ENCODE measurements at places on chromosomes 13 and 19.
A peak's percentile ranks its signal among the peaks of the same experiment; 100 is the strongest.

GRCh38 chr13:32423592-32423991 lies 4.3 kb downstream of the N4BP2L1 start:
- no peak for DNase-seq

DNA sequence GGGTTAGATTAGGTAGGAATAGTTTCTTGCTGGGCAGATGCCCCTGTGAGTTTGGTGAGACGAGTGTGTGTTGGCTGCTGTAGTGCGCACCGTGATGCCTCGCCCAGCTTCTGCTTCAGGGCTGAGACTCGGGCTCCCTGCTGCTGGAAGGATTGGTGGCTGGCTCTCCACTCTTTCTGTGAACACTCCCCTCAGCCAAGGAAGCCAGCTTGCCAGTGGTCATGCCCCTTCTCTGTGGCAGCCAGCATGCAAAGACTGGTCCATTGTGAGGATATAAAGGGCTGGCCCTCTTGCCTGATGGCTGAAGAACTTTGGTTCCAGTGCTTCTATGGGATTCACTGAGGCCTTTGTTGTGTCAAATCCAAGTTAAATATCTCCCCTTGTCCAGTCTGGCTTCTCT lies 2.9 kb upstream of the HTR2A start:
- no peak for DNase-seq

DNA sequence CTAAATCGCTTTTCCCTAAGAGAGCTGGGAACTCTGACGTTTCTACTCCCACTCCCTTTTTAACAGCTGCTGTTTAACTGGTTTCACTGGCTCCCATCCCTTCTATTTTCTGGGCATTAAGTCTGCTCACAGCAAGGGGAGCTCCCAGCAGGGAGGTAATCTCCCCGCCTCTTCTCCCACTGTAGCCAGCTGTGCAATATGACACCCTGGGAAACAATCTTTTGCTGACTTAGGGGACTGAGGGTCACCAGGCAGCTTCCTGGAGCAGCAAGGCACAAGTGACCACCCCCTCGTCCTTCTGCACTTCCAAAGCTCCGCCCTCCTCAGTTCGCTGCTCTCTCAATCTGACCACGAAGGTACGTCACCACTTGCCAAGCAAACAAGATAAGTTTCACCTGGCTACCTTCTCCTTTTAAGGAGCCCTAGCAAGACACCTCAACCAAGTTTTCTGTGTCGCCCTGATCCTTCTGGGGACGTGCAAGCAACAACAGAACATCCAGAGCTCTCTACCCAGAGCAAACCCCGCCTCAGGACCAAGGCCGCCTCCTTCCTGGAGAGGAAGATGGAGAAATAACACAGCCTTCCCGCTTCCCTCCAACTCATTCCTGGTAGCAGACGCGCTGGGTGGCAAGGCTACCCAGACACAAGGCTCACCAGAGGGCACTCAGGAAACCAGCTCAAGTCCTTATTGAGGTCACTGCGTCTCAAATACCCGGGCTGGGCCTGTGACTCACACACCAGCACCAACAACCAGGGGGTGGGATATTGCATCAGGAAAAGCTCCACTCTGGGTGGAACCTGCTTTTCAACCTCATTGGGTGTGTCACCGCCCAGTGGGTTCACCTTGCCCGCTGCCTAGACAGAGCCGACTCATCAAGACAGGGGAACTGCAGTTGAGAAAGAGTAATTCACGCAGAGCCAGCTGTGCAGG lies 92.4 kb downstream of the STK24 start:
- DNase-seq, result peak; percentile 87

DNA sequence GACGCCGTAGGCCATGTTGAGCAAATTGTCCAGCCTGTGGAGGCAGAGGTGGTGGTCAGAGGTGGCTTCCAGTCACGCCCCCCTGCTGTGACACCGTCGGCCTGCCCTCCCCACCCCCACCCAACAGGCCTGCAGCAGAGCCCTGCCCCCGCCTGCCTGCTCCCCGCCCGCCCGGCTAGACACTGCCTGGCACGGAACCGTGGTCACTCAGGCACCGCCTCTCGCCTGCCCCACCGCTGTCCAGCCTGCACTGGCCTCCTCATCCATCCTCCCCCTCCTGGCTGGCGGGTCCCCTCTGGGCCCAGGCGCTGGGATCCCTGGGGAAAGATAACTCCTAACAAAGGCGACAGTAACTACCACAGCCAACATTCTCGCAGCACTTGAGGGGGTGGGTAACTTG lies 21.7 kb downstream of the PRKCSH start:
- DNase-seq, result no peak

- no peak for DNase-seq
Observed at GRCh38 chr13:30600496-30600895, 17.2 kb upstream of the USPL1 start.

GRCh38 chr13:71096421-71096820 lies 770.6 kb downstream of the DACH1 start:
- DNase-seq, result no peak
